ENCODE measurements at places on chromosomes 7 and 10.

- DNase-seq, result no peak
These were observed 14.3 kb downstream of the SEMA3D start for GRCh38 chr7:85172530-85172941.

DNA sequence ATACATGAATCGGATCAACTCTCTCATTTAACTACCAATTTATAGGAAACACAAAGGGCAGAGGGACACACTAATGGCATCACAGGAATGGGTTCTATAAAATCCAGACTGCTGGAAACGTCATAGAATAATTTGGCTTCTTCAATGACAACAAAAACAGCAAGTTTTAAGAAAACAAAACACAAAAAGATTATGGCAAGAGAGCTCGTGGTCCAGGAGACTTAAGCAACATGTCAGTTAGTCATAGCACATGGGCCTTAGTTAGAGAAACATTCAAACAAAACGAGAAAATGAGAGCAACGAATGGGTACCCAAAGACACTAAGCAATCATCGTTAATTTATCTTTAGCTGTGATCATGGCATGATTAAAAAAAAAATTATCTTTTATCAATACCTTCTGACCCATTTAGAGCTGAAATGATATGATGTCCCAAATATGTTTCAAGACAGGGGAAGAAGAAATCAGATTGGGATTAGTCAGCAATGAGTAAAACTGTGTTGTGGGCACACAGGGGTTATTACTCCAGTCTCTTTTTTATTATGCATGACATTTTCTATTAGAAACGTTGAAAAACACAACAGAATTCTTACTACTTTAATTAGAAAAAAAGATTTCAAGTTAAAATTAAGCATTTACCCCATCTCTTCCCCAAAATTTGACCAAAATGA lies 28.3 kb downstream of the NCAPG2 start:
- no peak for DNase-seq

DNA sequence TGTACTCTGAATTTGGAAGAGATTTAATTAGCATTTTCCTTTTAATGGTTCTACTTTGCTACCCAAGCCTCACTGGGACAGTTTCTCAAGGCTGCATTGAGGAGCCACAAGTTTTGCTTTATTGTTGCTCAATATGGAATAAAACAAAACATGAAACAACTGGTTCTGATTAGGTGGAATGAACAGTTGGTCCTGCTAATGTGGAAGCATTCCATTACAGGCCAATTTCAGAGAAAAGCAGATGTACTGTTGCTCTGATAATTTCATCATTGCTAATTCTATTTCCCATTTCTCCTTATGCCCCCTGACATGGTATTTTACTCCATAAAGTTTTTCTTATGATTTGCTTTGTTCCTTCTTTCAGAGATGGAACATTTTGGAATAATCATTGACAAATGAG lies 66.0 kb upstream of the PAPSS2 start:
- no peak for DNase-seq

GRCh38 chr10:125095776-125096175 lies 64.6 kb downstream of the CTBP2 start:
- no peak for DNase-seq

DNA sequence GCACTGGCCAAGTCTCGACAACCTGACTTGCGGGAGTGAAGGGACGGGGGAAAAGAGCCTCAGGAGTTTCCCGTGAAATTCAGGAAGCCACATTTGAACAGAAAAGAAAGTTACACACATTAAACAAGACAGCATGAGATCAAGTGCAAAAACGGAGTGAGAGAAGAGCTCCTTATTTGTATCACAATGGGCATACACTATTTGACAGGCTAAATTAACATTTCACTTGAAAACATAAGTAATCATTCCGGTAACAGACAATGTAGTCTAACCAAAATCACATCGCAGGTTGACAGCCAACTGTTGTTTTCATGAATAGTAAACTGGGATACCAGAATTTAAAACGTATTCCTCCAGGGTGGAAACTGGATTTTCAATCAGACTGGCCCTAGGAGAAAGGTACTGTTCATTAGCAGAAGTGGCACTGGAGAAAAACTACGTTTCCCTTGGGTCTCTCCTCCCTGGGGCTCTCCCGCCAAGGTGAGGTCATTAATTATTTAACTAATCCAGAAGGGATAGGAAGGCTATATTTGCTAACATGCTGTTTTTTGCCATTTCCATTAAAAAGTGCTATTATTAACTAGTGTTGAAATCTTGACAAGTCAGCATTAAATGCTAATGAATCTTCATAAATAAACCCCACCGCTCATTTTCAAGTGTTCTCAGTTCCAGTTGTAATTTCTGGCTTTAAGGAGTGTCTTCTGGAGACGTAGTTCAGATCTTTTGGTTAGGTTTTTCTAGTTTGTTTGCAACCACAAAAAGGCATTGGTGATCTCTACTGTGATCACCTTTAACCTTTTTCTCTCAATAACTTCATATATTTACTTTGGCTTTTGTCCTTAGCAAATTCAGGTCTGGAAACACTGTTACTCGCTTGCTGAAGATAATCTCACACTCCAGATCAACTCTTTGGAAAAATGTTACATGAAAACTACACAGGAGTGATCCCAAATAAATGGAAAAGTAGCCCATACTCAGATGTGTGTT lies 25.1 kb downstream of the RHEB start:
- DNase-seq, result peak; percentile 49

DNA sequence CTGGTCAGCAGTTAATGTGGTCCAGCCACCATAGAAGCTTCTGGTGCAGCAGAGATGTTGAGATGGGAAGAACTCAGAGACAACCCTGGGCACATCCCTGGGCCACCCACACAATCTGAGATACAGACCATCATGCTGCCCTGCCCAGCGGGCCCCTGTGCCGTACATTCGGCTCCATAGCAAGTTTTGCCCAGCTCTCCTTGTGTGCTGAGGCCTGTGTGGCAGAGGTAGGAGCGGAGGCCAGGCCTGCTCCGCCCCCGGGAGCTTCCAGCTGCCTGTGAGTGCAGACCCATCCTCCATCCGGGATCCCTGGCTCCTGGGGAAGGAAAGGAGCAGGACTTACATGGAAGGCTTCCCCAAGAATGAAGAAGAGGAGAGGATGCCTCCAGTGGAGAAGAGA lies 140.3 kb downstream of the NEURL1 start:
- DNase-seq, result no peak

GRCh38 chr10:130763491-130763890 lies 548.0 kb downstream of the TCERG1L start:
- no peak for DNase-seq

- no peak for DNase-seq
These were observed 305.8 kb downstream of the PLXNA4 start for GRCh38 chr7:132270517-132270916.

All from Caki2 (cell line).